ENCODE measurements at places on chromosomes 7 and 10.

- no peak for DNase-seq
These were observed 8.0 kb downstream of the GET4 start for GRCh38 chr7:884191-885003.

- DNase-seq: no peak
These were observed 243.8 kb upstream of the ETV1 start for GRCh38 chr7:14233076-14233867.

- no peak for DNase-seq
These were observed 45.7 kb downstream of the SEMA3C start for GRCh38 chr7:80873140-80873539.

GRCh38 chr7:38817526-38817925 lies 91.5 kb downstream of the VPS41 start:
- DNase-seq: no peak

DNA sequence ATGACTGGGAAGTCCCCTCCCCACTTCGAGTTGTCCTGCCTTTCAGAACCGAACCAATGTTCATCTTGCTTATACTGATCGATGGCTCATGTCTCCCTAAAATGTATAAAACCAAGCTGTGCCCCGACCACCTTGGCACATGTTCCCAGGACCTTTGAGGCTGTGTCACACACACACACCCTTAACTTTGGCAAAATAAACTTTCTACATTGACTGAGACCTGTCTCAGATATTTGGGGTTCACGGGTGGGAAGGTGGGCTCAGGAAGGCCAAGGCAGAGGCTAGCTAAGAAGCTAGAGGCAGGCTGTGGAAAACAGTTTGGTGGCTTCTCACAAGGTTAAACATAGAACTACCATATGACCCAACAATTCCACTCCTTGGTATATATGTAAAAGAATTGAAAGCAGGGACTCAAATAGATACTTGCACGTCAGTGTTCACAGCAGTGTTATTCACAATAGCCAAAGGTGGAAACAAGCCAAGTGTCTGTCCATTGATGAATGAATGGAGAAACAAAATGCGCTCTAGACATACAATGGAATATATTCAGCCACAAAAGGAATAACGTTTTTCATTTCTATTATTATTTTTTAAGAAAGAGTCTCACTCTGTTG lies 15.4 kb downstream of the PRF1 start:
- DNase-seq: no peak

Data from AG04449 (cell line).